ENCODE measurements at places on chromosomes 3 and 15.

- DNase-seq, result no peak
These were observed 79.0 kb downstream of the ASB7 start for GRCh38 chr15:100681335-100681746.

- no peak for DNase-seq
These were observed 184.7 kb downstream of the RAB11A start for GRCh38 chr15:66053991-66054390.

DNA sequence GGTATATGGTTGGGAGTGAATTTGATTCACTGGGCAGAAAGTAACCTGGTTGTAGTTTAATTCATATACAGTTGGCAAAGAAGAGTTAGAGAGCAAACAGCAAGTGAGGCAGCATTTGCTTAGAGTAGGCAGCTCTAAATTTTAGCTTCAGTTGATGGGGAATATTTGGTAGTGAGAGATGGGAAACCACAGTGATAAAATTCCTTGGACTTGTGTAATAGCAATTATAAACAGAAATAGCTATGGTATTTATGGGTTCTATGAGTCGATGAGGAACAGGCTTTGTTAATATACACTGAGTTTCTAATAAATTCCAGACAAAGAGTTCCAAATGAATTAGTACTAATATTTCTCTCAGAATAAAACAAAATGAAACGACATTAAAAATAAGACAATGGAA, 894.0 kb downstream of the ROBO2 start:
- DNase-seq, result no peak

GRCh38 chr3:129702934-129703712, 96.6 kb upstream of the PLXND1 start:
- DNase-seq, result no peak

- no peak for DNase-seq
These were observed 12.5 kb downstream of the SH2D7 start for GRCh38 chr15:78104566-78105475.

DNA sequence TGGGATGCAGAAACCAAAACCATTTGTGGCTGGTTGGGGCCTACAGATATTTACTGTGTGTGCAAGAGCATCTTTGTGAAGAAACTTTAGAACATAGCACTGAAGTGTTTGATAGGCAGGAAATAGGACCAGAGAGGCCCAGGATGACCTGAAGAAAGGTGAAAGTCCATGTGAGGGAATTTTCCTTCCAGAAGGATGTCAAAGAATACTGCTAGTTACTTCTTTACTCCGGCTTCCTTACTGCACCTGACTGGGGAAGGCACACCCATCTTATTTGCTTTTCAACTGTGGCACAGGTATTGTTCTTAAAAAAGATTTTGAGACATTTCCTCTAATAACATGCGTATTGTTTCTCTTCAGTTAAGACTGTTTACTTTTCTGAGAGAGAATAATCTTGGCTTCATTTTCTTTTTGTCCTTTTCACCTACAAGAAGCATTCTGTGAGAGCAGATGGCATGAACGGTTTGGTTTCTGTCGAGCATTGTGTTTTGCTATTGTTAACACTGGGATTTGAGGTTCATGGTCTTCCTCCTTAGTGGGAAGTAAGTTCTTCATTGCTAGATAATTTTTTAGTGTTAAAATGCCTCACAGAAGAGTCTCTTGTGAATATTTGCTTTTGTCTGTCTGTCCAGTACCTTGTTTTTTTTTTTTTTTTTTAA, 71.5 kb downstream of the SLCO3A1 start:
- DNase-seq, result no peak

- no peak for DNase-seq
These were observed 31.0 kb downstream of the NXPE3 start for GRCh38 chr3:101810022-101810418.

GRCh38 chr15:57229051-57229450, 147.3 kb upstream of the CGNL1 start:
- DNase-seq, result no peak

DNA sequence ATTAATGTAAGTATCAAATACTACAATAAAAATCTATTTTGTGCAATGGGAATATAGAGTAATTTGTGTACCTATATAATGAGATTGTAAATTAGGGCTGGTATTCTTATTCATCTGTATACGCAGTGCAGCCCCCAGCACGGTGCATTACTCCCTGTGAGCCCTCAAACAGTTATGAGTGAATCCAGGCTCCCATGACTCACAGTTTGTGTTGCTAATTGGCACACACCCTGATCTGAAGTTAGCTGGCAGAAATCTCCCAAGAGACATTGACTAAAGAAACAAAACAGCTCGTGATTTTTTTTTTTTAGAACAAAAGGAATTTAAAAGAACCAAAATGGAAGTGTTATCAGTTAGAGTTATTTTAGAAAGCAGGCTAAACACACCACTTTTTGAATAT, 15.7 kb downstream of the GK5 start:
- no peak for DNase-seq

DNA sequence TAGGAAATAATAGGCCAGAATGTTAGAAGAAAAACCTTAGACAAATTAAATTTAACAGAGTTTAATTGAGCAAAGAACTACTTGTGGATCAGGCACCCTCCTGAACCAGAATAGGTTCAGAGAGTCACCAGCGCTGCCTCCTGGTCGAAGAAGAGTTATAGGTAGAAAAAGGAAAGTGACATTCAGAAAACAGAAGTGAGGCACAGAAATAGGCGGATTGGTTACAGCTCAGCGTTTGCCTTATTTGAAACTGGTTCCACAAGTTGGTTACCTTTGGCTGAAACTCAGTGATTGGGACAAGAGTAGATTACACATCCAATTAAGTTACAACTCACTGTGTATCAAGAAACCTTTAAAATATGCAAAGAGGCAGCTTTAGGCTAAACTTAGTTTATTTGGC, 4.4 kb downstream of the AADAC start:
- DNase-seq, result no peak

DNA sequence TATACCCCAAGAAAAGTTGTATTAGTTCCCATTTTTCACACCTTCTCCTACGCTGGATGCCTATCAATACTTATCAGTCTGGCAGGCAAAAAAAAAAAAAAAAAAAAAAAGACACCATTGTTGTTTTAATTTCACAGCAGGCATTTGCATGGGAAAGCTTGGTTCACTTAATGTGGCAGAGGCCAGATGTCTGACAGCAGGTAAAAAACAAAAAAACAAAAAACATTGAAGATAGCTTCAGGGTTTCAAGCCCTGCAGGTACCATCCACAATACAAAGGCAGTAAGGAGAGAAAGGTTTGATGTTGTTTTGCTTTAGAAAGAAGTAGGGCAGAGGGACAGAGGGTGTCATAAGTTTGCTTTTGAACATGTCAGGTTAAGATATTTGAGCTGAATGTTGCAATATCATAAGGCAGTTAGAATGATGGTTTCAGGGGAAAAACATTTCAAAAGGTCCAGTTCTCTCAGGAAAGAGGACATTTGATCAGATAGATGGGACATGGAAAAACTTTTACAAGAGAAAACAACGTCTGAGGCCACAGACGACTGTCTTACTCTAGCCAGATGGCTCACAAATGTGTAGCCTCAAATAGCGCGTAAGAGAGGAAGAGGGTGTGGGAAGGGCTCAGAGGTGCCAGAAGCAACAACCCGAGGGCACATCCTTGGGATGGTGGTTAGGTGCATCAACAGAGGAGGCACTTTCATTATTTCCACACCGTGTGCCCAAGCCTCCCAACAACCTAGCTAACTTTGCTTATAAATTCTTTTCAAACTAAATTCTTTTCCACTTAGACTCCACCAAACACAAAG, 25.7 kb downstream of the PCOLCE2 start:
- DNase-seq, result no peak

DNA sequence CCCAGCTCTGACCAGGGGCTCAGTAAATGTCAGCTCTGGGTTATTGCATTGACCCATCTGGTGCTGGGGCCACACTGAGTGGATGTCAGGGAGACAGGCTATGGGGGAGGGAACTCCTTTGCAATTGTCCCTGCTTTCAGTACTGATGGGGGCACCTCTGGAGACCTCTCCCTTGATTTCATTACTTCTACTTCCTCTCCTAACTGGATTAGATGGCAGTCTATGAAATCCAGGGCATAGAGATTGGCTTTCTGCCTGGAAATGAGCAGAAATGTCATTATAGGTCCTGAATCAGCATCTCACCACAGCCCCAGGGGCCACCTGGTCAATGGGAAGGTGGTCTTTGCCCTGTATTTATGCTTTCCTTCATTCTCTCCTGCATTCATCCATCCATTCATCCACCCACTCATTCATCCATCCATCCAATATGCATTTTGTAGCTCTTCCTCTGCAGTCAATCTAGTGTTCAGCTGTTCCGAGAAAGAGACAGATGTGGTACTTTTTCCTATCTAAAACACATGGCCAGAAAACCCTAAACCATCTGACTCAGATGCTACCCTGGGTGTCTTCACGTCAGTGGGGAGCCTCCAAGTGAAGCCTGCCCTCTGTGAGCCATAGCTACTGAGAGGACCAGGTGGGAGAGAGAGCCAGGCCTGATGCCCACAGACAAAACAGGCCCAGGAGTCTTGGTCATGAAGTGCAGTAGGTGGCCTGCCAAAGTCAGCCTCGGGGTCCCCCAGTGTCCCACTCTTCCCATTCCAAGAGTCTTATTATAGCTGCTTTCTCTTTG, 57.1 kb downstream of the CCDC33 start:
- DNase-seq, result no peak

DNA sequence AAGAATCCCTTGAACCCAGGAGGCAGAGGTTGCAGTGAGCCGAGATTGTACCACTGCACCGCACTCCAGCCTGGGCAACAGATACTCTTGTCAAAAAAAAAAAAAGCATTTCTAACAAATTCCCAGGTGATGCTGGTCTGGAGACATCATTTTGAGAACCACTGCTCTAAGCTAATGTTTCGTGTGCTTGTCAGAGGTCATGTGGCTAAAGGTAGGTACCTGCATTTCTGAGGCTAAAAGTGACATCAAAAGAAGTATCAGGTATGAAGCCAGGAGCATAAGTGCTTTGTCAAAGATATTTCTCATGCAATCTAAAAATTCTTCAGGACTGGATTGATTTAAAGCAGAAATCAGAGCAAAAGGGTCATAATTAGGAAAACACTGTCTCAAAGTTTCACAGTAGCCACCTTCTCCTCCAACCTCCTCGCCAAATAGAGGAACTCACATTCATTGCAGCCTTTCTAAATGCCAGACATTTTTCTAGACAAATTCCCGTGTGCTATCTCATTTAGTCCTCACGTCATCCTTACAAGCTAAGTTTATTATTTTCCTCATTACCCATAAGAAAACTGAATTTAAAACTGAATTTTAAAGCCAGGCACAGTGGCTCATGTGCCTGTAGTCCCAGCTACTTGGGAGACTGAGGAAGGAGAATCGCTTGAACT, 25.7 kb upstream of the GSK3B start:
- DNase-seq, result no peak

DNA sequence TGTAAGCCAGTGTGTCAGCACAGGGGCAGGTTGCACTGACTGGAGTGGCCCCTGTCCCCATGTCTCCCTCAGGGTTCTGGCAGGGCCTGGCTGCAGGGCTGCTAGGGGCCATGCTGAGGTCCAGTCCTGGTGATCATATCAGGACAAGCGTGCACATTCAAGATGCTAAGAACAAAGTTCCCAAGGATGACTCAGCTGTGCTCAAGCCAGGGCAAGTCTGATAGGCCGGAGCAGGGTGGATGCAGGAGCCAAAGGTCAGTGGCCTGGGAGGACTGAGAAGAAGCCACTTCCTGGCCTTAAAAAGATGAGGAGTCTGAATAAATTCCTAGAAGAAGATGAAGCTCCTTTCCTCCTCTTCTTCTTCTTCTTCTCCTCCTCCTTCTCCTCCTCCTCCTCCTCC, 353.2 kb downstream of the AGBL1 start:
- no peak for DNase-seq

- DNase-seq, result peak; percentile 46
These were observed 608.4 kb downstream of the CADM2 start for GRCh38 chr3:85567071-85567676.

DNA sequence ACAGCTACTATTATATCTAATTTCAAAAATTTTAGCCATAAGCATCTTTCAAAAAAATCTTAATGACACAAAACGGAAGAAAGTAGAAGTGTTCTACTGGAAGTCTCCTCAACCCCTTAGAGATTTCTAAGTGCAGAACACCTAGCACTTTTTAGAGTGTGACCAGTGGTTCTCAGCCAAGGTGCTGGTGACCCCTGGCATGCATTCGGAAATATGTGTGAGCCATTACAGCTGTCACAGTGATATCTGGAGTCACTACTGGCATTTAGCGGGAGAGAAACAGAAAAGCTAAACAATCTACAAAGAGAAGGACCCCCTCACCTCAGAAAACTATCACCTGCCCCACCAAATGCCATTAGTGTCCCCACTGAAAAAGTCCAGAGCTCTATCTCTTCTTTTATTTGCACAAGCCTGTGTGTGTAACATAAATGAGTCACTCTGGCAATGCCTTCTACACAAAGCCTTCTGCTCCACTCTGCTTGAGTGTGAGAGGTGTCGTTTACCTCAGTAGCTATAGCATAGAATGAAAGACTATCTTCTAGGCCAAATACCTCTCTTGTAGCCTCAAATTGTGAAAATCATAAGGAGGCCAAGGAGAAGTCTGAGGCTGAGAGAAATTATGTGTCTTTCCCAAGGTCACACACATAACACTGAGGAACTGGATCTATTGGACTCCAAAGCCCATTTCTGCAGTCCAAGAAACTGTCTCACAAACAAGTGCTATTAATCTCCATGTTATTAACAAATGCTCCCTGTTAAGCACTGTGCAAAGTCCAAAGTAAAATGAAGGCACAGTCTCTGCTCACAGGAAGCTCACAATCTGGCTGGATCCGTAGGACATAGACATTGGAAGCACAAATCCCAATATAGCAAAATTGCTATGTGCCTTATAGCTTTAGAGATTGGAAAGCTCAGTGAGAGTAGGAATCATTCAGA, 28.5 kb upstream of the KCNMB2 start:
- no peak for DNase-seq

GRCh38 chr3:52437326-52438103, 7.4 kb downstream of the SEMA3G start:
- DNase-seq, result no peak

DNA sequence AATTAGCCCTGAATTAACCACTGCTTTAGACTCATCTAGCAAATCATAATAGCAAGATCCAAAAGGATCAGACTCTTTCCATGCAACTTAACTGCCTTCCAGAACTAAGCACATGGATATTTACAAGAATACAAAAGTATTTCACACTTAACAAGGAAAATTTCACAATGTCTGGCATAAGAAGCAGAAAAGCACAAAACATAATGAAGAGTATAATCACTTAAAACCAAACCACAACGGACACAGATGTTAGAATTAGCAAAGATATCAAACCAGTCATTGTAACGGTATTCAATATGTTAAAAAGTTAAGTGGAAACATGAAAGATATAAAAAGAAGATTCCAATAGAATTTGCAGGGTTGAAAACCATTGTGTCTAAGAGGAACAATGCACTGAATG, 51.5 kb upstream of the COL6A6 start:
- no peak for DNase-seq

Data from OCI-LY7 (cell line).